ENCODE measurements at places on chromosomes 16 and 17.
A peak's percentile ranks its signal among the peaks of the same experiment; 100 is the strongest.

DNA sequence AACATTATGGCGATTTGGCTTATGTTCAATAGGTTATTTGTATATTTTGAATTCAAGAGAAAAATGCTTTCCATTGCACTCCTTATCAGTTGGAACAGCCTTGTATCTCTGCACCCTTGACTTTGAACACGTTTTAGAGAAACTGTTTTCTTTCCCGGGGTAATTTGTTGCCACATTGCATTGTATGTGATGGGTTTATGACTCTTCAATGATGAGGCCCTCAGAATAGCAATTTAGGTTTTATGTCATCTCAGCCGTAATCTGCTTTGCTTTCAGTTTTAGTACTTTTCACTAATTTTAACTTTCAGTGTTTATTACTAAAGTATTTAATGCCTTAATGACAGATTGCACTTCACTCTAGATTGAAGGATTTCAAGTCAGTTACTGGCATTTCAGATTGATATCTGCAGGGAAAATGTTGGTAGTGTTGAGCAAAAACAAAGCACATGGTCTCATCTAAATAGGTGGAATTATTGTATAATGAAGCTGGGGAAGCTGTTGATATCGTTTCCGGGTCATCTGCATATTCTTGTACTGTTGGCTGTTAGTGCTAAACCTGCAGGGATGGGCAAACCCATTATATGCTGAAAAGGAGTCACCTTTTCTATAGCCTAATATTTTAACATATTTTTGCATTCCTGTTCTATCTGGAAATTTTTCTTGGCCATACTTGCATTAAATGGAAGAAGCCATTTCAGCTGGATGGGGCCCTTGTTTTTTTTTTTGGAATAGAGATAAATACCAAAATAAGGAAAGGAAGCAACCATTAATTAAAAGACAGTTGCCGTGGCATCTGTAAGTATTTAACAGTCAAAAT lies 2.0 kb downstream of the LUC7L3 start:
- DNase-seq: no peak

- no peak for DNase-seq
Observed at GRCh38 chr16:400061-400591, 1.6 kb upstream of the DECR2 start.

DNA sequence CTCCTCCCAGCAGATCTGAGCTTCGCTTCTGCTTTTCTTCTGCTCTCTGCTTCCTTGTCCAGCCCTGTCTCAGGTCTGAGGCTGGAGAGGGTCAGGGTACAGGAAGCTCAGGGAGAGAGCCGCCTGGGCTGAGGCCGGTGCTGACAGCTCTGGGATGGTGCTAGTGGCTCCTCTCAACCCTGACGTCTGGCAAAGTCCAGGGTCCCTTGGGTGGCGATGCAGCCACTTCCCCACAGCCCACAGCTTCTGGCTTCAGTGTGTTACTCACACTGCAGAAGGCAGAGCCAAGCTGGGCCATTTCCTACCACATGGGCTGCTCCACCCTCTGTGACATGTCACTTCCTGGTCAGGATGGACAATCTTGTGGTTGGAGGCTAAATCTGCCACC lies at the start of gene CD300C:
Gene CD300C (minus strand): TSS at position 273 of the 388 bp plus-strand sequence. CDS start 333 bp downstream, outside the sequence.
- DNase-seq: no peak

- no peak for DNase-seq
Observed at GRCh38 chr16:81688182-81688581, 90.9 kb upstream of the PLCG2 start.

GRCh38 chr16:27676839-27677238 lies 126.9 kb downstream of the KATNIP start:
- no peak for DNase-seq

GRCh38 chr17:50479522-50480141 lies 972 bp downstream of the RSAD1 start:
- peak; percentile 72 for DNase-seq

DNA sequence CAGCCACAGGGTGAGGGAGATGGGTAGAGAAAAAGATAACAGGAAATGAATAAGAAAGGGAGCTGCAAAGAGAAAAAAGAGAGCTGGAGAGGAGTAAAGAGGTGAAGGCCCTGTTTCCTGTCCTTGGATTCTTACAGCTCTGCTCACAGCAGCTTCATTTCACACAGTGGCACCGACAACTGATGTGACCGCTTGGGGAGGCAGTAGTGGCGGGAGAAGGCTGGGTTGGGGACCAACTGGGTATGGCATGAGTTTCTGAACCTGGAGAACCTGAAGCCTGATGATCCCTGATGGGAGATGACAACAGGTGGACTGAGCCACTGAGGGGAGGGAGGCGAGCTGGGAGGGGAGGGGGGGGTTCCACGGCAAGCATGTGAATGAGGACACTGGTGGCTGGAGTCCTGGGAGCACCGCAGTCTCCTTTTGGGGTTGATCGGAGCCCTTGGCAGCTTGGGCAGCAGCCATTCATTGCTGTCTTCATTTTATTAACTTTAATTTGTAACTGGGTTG lies 34.3 kb upstream of the TOB1 start:
- no peak for DNase-seq

- no peak for DNase-seq
Observed at GRCh38 chr17:67836205-67836987, 11.1 kb downstream of the BPTF start.

DNA sequence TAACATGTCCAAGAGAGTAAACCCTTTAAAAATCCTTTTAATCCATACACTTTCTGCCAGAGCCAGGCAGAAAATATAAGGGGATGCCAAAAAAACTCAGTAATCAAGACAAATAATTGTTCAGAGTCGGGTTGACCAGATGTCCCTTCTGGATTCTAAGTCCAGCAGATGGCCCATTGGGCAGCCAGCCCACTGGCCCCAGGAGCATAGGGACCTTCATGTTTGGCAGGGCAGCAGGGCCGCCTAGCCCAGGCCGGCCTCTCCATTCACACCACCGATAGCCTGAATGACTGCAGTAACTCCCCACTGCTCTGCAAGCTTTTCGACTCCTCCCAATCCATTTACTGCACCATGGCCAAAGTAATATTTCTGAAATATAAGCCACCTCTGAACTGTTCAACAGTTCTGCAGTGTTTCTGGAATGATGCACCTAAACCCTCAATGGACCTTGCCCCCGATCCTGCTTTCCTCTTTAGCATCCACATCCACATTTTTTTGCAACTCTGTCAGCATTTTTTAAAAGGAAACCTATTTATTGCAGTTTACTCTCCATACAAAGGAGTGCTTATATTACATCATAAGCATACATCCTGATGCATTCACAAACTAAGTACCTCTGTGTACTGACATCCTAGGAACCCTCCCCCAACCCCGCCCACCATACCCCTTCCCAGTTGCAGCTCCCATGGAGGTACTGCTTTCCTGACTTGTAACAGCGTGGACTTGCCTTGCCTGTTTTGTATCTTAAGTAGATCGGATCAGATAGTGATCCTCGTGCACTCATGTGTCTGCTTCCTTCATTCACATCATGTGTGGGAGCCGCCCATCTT lies 46.4 kb downstream of the LDHD start:
- DNase-seq: no peak

DNA sequence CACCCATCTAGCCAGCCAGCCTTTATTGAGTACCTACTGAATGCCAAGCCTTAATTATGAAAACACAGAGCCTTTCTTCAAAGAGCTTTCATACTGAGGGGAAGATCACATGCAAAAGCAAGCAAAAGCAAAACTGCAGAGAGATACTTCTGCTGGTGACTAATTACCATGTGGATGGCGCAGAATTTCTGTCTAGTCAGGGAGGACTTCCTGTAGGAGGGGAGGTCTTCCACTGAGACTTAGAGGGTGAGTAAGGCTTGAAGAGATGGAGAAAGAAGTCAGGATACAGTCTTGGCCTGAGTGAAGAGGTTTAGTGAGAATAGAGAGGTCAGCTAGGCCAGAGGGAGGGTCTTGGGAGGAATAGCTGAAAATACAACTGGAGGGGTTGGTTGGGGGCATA lies 53.9 kb upstream of the CCL2 start:
- DNase-seq: no peak

DNA sequence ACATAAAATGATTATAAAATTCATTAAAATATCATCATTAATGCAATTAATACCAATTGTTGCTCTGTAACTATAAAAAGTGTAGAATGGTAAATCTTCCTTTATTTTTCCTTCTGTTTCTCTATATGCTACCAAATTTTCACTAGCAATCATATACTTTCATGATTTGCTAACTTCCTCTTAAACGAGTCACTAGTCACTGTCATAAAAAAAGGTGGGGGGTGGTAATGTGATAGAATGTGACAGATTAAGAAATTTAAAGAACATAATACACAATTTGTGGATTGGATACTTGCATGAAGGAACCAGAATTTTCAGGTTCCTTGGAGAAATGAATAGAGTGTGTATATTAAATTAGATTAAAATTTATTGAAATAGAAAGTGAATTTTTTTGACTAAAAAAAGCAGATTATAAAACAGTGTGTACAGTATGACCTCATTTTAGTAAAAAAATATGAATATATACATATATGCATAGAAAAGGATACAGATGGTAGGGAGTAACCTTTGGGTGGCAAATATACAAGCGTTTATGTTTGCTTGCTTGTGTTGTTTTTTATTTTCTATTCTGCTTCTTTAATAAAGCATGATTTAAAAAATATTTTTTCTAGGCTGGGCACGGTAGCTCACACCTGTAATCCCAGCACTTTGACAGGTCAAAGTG lies 56.7 kb upstream of the C17orf78 start:
- DNase-seq: no peak

DNA sequence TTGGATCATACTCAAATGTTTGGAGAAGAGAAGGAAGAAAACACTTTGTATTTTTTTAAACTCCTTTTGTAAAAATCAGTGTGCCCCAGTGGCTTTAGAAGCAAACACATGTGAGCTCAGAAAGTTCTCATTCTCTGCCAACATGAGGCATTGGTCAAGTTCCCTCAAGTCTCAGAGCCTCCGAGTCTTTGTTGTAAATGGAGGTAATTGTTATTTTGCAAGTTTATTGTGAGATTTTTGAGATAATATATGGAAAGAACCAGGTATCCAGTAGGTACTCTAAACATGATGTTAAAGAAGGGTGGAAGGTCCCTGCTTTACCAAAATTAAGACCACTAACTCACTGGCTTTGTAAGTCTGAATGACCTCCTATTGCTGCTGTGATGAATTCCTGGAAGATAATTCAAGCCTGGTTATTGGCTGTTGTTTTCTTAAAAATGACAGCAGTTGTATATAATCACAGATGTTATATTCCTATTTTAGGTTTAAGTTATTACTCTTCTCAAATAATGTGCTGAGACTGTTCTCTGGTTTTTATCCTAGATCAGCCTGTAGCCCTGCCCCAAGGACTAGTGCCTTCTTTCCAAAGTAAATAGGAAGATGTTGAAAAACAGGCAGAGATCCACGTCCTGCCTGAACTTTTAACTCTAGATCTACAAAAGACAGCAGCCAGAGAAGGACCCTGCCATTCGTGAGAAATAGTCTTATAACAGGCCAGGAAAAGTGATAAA lies 2.4 kb downstream of the HLF start:
- DNase-seq: no peak

DNA sequence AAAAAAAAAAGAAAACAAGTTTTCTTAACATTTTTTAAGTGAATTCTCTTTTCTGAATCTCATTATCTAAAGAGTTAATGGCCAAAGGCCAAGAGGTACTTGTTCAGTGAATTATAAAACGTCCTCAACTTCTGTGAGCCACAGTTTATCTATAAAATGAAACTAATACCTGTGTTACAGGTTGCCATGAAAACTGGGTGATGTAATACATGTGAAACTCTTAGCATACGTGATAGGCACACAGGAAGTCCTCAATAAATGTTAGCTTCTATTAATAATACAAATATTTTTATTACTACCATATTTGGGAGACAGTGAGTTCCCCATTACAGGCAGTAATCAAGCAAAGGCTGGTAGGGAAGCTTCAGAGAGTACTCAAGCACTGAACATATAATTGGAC lies 13.5 kb upstream of the INPP5K start:
- DNase-seq: no peak

GRCh38 chr16:5225931-5226655 lies 128.5 kb upstream of the EEF2KMT start:
- no peak for DNase-seq

DNA sequence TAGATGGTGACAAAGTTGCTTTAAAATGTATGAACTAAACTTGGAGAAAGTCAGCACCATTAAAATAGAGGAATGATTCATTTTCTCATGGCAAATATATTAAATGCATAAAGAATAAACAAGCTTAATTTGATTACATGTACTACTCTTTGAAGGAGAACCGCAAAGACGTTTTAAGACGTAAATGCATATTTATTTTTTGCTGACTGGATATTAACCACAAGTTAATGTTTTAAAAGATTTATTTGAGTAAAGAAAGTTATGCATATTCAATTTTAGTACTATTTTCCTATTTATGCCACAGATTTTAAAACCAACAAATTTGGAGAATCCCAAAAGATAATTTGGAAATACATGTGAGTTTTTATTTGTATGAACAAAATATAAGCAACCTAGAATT lies 1121.9 kb downstream of the CDH8 start:
- DNase-seq: no peak

- no peak for DNase-seq
Observed at GRCh38 chr17:35167666-35168065, 20.0 kb downstream of the UNC45B start.

DNA sequence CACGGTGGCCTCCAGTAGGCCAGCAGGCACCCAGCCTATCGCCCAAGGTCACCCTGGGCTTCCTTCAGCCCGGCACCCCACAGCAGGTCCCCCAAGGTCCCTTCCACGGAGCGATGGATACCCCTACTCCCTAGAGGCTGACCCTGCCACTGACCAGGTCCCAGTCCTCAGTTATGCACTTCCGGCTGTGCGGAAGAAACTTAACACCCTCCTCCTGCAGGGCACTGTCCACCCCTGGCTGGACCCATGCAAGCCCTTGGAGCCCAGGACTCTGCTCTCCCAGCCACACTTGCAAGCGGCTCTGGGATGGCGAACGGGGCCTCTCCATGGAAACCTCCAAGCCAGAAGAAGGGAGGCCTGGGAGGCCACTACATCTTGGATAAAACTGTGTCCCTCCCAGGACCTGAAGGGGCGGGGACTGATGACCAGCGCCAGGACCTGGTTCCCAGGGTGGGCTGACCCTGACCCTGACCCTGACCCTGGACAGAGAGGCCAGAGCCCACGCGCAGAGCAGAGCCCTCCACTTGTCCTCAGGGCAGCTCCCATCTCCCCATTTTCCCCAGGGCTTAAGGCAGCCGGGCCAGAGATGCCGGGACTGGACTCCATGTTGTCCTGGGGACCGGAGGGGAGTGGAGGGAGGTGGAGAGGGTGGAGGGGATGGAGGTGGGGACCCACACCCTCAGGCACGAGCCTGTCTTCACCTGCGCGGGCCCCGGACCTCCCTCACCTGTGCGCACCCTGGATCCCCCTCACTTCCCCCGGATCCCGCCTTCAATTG lies 734 bp downstream of the CEP131 start:
- no peak for DNase-seq

DNA sequence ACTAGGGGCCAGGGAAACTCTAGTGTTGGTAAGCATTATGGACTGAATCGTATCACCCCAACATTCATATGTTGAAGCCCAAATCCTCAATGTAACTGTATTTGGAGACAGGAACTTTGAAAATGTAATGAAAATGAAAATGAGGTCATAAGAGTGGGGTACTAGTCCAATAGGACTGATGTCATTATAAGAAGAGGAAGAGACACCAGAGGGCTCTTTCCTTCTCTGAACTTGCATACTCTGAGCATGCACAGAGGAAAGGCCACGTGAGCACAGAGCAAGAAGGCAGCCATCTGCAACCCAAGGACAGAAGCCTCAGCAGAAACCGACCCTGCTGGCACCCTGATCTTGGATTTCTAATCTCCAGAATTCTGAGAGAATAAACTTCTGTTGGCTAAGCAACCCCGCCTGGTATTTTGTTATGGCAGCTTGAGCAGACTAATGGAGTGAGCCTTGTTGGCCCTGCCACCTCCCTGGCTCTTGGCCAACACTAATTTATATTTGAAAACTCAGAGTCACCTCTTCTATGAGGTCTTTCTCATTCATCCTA lies 273.4 kb downstream of the NTN1 start:
- no peak for DNase-seq

All from NCI-H2171 (cell line).